Activated CD8-positive, alpha-beta memory T cell treated with anti-CD3 and anti-CD28 coated beads for 36 hours (primary cell): ENCODE measurements at places on chromosomes 13 and 19. TPM values are rescaled to one million over a fixed set of nuclear protein-coding genes. Genes with fewer than 3 reads are reported as not detected.

Gene C19orf44
- total RNA-seq, result 5.5 TPM

Gene PRR22
- total RNA-seq, result 8.5 TPM

Gene AKT2
- 128 TPM for total RNA-seq

Gene NCR1
- 0.38 TPM for total RNA-seq

Gene ZNF714
- 16.6 TPM for total RNA-seq

Gene ATP12A
- total RNA-seq, result 4.6 TPM

Gene SLC1A6
- not detected for total RNA-seq

Gene SLC8A2
- not detected for total RNA-seq

Gene IGFL1
- total RNA-seq, result not detected

Gene TMC4
- not detected for total RNA-seq

Gene ZNF414
- total RNA-seq, result 21.4 TPM

Gene ITGBL1
- total RNA-seq, result not detected

Gene GET3
- total RNA-seq, result 90.8 TPM

Gene MYH14
- not detected for total RNA-seq
